ENCODE measurements at places on chromosomes 3 and 15.

- DNase-seq = peak; percentile 84
These were observed 396 bp downstream of the INO80 start for GRCh38 chr15:41115652-41116115.

- DNase-seq = no peak
These were observed 62.6 kb downstream of the OSBPL10 start for GRCh38 chr3:31918179-31919150.

DNA sequence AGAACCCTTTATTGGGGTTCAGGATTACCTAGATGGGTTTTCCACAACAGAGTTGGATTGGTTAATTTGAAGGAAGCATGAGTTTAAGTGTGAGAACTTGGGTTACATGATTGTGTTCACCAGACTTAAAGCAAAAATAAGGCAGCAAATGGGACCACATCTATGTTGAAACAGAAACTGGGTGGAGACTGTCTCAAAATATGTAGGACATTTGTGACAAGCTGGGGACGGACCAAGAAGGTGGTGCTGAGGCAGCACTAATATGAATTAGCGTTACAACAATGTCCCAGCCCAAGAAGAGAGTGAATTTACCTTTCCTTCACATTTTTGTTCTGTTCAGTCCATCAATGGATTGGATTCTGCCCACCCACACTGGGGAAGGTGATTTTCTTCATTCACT, 866 bp upstream of the AADACL2 start:
- no peak for DNase-seq

DNA sequence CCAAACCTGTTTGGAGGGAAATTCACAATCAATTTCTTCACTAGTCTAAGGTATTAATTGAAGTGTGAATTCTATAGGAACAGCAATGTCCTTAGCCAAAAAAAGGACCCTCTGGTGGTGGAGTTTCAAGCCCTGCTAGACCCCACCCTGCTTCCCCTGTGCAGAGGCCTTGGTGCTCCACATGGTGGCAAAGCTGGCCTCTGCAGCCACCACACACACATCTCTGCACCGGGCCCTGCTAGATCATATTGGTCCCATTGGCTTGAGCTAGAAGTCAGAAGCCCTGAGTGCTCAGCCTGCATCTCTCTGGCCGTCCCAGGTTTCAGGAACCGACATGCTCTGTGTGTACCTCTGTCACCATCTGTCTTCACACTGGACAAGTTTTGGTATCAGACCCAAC, 220.9 kb upstream of the TRIM42 start:
- DNase-seq = no peak

DNA sequence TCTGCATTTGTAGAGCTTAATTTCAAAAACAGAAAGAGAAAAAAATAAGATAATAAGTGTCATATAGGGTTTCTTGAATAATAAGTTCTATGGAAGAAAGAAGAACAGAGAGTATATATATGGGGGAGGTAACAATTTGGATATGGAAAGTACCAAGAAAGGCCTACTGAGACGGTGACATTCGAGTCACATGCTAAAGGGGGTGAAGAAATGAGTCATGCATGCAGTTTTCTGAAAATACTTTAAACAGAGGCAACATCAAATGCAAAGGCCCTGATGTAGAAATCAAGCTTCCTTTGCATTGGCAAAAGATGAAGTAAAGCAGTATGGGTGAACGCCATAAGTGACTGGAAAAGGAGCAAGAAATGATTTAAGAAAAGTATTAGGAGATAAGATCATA, 371.6 kb upstream of the ZNF385D start:
- DNase-seq = no peak

DNA sequence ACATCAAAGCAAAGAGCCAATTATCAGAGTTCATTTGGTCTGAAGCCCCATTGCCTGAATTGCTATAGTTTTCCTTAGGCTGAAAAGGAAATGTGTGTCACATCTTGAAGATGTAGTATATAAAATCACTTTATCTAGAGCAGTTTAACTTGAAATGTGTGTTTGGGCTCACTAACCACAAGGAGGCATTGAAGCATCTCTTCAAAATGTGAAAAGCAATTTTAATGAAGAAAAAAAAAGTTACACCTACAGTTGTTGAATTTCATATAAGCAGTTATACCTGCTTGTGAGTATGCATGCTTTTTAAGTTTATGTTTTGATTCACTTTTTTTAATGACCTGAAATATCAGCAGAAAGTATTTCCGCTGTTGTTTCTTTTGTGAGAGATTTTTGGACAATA, 129.3 kb downstream of the IQCH start:
- no peak for DNase-seq

DNA sequence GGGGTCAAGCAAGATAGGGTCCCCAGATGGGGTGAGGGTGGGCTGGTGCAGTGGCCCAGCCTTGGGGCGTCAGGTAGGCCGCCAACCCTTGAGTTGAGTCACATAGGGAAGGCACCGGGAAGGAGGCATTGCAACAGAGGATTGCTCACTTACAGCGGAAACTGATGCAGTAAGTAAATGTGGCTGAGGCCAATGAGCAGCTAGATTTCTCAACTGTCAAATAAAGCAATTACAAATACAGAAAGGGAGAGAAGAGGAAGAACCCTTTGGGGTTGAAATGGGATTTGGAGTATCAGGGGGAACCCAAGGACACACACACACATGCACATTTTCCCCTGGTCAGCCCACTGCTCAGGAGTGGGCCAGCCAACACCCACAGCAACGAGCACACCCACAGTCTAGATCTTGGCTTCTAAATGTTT, 44.0 kb downstream of the CHSY1 start:
- DNase-seq = no peak

DNA sequence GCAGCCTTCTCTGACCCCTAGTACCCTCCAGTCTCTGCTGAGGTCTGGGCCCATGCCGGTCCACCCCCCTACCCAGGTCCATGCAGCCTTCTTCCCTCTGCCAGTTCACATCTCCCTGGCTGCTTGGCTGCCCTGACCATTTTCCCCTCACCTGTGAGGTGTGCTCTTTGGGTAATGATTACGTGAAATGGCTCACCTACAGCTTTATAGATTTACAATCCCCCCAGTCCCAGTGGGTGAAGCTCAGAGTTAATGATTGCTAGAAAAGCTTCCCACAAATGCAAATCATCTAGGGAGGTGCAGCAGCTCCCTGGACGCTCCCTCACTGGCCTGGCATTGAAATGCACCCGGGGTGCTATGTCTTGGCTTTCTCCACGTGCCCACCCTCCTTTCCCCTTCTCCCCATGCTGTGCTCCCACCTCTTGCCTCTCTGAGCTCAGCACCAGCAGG, 18.7 kb downstream of the PAQR5 start:
- DNase-seq = no peak

DNA sequence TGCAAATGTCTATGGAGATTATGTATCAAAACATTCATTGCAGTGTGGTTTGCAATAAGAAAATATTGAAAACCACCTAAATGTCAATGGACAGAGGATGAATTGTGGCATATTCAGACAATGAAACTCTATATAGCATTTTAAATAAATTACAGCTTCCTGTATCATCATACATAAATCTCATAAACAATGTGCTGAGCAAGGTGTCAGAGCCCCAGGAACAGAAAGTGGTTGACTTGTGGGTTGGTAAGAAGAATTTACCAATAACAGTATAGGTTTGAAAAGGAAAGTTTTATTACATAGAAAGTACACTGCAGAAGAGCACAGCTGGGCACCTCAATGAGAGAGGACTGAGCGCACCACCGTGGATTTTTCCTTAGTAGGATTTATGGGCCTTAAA, 75.2 kb downstream of the ZMAT3 start:
- no peak for DNase-seq

DNA sequence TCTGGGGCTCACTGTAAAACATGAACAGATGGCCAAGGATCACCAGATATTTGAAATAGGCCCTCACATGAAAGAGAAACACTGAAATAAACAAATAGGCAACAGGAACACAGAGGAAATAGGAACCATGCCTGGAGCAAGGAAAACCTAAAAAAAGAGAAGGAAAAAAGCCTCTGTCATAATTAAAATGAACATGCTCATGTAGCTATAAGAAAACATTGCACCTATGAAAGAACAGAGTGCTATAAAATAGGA, 102.4 kb downstream of the RAB11A start:
- no peak for DNase-seq

- no peak for DNase-seq
These were observed 20.7 kb downstream of the ADAMTS9 start for GRCh38 chr3:64667138-64667537.

DNA sequence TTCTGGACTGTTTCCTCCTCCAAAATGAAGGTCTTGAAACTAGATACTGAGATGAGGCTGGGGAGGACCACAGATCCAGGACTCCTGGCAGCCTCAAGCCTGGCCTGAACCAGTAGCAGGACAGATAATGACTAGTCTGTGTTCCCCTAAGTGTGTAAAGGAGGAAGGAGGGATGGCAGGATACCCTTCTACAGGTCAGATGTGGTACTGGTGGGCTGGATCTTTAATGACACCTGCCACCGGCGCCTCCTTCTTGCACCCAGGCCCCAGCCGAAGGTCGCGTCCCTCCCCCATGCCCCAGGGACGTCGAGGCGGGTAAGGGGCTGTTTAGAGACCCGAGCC, 556 bp downstream of the USP19 start:
- DNase-seq = no peak

- peak; percentile 43 for DNase-seq
These were observed at the start of gene CACNA1D for GRCh38 chr3:53493963-53494791. TSS of gene CACNA1D (plus strand) at chr3:53494611. CDS start at chr3:53495167, 556 bp downstream.

GRCh38 chr3:171806200-171807128, 3.8 kb downstream of the PLD1 start:
- no peak for DNase-seq

DNA sequence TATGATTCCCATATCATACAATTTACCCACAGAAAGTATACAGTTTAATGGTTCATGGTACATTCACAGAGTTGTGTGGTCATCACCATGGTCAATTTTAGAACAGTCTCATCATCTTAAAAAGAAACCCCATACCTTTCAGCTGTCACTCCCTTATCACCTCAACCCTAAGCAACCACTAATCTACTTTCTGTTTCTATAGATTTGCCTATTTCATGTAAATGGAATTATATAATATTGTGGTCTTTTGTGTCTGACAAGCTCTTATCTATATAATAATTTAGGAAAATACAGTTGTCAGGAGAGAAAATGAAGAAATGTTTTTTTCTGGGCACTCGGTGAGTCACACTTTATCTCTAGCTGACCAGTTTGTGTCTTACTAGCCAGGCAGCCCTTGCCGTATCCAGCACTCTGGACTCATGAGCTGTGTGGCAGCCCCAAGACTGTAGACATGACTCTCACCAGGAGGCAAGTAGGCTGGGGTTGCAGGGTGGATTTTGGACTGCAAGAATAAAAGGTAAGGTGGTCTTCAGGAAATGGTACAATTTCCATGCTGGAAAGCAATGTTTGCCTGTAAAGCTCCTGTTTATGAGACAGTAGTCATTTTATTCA, 234.6 kb downstream of the THRB start:
- no peak for DNase-seq

- peak; percentile 59 for DNase-seq
These were observed 43.0 kb downstream of the ZBTB38 start for GRCh38 chr3:141411251-141411771.

- DNase-seq = peak; percentile 63
These were observed 123.4 kb downstream of the ATP10A start for GRCh38 chr15:25739687-25740121.

GRCh38 chr3:118942671-118943070, 92.0 kb downstream of the IGSF11 start:
- no peak for DNase-seq

GRCh38 chr3:135099734-135100355, 304.8 kb downstream of the EPHB1 start:
- no peak for DNase-seq

DNA sequence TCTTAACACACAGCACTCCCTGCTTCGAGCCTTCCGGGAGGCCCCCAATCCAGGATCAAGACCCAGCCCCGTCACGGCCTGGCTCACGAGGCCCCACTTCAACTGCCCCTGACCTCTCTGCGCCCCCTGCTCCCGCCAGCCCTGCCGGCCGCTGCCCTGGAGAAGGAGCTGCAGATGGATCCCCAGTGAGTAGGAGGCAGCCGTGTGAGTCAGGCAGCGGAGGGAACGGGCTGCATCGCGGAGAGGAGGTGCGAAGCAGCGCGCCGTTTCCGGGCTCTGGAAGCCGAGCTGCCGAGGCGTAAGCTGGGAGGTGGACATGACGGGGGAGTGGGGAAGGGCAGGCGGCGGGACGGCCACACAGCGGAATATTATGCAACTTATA, 133.4 kb downstream of the TPRA1 start:
- peak; percentile 71 for DNase-seq

- DNase-seq = no peak
These were observed 12.5 kb downstream of the GSK3B start for GRCh38 chr3:120081719-120082118.

- no peak for DNase-seq
These were observed 50.2 kb downstream of the CPN2 start for GRCh38 chr3:194300936-194301335.

- DNase-seq = no peak
These were observed 7.1 kb downstream of the DLL4 start for GRCh38 chr15:40936234-40936708.

DNA sequence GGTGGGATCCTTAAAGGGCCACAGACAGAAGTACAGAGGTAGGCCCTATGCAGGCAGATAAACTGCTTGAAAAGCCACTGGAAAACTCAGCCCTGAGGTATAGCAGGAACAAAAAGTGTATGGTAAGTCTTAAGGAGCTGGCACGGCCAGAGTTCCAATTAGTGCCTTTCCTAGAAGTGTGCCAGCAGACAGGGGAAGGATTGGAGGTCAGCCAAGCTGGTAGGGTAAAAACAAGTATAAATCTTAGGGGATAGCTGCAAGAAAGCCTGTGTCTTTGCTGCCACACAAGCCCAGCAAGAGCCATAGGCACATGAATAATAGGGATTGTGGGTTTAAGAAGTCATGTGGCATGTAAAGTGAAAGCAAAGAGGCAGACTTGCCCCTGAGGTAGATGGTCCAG, 582.5 kb downstream of the PLOD2 start:
- DNase-seq = no peak

GRCh38 chr15:52801748-52802085, 11.6 kb upstream of the ONECUT1 start:
- no peak for DNase-seq

- no peak for DNase-seq
These were observed 139.6 kb downstream of the RBPMS2 start for GRCh38 chr15:64635499-64636495.

GRCh38 chr3:184620475-184621119, 59.0 kb downstream of the EPHB3 start:
- DNase-seq = no peak

GRCh38 chr3:58646503-58646902, 20.1 kb downstream of the FAM3D start:
- no peak for DNase-seq

- no peak for DNase-seq
These were observed 45.2 kb upstream of the GOLGA8B start for GRCh38 chr15:34628577-34629152.

DNA sequence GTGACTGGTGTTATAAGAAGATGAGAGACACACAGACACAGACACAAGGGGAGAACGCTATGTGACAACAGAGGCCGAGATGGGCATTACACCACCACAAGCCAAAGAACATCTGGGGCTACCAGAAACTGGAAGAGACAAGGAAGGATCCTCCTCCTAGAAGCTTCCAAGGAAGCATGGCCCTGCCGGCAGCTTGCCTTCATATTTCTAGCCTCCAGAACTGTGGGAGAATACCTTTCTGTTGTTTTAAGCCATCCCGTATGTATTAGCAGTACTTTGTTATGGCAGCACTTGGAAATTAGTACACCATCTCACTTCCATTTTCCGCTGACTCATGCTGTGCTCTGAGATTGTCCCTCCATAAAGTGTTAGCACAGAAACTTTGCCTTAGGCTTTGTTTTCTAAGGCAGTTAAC, 38.7 kb upstream of the CA12 start:
- no peak for DNase-seq

- no peak for DNase-seq
These were observed 341.3 kb upstream of the DPPA4 start for GRCh38 chr3:109678600-109678999.

GRCh38 chr15:37101980-37102304, 1.6 kb upstream of the MEIS2 start:
- no peak for DNase-seq

All from activated CD4-positive, alpha-beta T cell treated with anti-CD3 and anti-CD28 coated beads for 36 hours (primary cell).